HT1080 (cell line): ENCODE measurements at places on chromosomes 3 and 15.

- no peak for DNase-seq
These were observed 129.1 kb downstream of the TPRA1 start for GRCh38 chr3:127461286-127461910.

GRCh38 chr15:42282926-42283325 is 9.7 kb upstream of the TMEM87A start:
- DNase-seq: no peak

DNA sequence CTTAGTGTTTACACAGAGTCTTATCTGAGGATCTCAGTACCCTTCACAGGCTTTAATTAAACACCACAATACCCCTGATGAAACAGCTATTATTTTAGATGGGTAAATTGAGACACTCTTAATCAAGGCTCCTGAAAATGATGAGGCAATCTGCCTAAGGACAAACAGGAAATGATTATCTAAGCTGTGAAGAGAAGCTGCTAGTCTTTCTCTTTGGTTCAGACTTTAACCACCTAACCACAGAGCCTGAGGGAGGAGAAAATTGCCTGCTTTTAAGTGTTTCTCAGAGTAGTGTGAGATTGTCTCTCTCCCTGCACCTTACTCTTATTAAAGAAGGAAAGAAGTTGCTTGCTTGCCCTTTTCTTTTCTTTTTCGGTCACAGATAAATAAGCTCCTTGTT is 364.3 kb upstream of the ADAMTS9 start:
- peak; percentile 7 for DNase-seq

DNA sequence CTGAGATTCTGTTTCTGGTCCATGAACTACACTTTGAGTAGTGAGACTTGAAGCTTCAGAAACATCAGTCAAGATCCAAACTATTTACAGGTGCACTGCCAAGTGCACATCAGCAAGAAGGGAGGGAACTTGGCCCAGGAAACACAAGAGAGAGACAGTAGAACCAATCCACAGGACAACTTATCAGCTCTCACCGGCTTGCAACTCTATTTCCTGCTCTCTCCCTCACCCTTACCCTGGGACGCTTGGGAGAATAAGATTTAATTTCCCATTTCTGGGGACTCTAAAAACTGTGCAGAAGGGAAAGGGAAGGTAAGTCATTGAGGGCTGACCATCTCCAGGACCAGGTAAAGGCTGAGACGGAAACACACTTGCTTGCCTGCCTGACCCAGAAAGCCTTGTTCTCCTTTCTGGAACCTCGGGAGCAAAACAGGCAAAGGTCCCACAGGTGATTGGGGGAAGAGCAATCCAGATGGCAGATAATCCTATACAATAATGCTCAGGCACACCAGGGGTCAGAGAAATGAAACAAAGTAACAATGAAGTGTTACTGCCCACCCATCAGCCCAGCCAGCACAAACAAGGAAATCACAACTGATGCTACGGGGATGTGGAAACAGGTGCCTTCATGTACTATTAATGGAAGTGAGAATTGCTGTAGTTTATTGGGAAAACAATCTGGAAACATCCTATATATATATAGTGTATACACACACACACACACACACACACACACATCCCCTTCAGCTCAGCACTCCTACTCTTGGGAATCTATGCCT is 154.4 kb downstream of the XXYLT1 start:
- no peak for DNase-seq

GRCh38 chr15:63752075-63752684 is 81.6 kb downstream of the HERC1 start:
- peak; percentile 53 for DNase-seq

DNA sequence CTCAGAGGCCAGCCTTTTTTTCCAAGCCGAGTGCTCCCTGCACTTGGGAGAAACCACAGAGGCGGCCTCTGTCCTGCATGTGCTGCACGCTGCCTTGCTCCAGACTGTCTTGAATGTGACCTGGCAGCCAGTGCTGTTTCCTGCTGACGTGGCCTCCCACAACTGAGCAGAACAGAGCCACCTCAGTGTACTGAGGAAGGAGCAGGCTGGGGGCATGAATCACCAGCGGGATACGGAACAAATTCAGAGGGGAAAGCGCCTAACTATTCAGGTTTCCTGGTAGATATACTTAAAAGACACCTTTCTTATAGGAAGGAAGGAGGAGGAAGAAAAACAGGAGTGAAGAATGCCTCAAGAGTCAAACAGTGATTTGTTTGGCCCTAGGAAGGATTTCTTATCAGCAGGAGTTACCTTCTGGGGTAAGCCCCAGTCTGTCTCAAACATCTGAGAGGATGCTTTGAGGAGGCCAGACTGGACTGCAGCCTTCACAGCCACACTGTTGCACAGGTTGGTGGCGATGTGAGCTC is 114.0 kb downstream of the FNDC3B start:
- peak; percentile 100 for DNase-seq

- peak; percentile 98 for DNase-seq
These were observed 292.0 kb upstream of the SLCO3A1 start for GRCh38 chr15:91561371-91562100.

GRCh38 chr3:129460155-129460554 is 20.1 kb downstream of the IFT122 start:
- no peak for DNase-seq

GRCh38 chr3:165464736-165465135 is 268.6 kb upstream of the SLITRK3 start:
- peak; percentile 67 for DNase-seq

DNA sequence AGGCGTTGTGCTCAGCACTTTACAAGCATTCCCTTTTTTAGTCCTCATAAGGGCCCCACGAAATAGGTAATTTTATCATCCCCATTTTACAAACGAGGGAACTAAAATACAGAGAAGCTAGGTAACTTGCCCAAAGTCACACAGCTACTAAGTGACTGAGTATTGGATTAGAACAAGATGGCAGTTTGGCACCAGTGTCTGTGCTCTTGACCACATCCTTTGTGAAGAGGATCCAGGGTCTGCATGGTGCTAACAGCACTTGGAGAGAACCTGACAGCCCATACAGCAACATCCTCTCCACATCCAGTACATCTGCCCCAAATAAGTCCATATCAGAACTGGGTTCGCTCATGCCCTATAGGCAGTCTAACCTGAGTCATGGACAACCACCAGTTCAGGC is 21.8 kb upstream of the DAPK2 start:
- peak; percentile 5 for DNase-seq

DNA sequence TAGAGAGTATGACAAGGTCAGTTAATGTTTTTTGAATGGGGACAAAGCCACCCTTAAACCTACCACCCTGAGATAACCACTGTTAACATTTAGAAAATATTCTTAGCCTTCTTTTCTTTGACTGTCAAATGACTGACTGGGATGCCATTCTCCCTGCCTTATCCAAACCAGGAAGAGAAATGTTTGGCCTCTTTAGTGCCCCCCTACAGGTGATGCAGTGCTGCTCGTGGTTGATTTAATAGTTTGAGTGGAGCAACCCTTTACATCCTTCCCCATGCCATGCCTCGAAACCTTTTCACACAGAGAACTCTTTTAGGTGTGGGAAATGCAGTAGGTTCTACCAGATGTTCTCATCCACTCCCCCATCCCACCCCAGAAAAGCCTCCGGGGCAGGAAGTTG is 38.7 kb upstream of the UMPS start:
- no peak for DNase-seq

GRCh38 chr15:31435261-31435911 is 108.8 kb downstream of the KLF13 start:
- peak; percentile 80 for DNase-seq

DNA sequence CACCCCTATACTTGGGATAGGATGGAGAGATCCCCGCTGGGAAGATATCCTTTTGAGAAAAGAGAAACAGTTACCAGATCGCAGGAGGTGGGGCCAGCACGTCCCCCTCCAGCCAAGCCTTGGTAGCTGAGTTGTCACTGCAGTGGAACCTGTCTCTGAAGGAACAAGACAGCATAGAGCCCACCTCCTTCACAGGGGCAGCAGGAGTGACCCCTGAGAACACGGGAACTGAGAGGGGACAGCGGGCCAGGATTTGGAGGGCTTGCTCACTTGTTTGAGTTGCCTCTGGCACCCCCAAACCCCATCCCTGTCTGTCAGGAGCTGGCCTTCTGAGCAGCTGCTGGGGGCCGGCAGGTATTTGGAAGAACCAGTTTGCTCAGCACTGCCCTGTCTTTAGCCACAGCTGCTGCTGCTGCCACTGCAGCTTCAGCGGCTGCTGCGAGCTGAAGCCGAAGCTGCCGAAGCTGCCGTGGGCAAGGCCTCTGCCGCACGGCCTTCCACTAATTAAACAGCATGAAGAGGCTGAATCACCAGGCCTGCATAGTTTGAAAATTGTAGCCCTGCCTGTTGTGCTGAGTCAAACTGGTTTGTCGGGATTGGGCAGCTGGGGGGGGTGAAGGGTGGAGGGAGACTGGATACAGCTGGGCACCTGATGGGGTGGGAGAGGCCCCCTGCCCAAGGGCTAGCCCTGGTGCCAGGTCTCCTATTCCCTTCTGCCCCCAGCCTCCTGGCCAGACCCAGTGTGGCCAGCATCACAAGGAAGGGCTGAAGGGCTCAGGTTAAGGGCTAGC is 4.0 kb downstream of the EPHB3 start:
- peak; percentile 84 for DNase-seq
